Stimulated activated CD8-positive, alpha-beta memory T cell treated with anti-CD3 and anti-CD28 coated beads, Interleukin-7, amount 100 ng/mL, for 1 hour (primary cell): ENCODE measurements at places on chromosomes 2 and 18.

DNA sequence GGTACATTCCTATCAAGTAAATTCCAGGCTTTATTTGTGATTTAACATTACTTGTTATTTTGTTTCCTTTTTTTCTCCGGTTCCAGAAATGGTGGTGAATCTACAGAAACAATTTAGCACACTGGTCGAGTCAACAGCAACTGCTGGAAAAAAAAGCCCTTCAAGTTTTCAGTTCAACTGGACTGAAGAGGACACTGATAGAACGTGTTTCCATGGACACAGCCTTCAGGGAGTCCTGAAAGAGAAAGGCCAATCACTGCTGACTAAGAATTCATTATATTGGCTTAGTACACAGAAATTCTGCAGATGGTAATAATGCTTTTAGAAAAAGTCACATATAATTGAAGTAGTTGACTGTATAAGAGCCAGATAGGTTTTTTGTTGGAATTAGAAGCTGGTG, 32.0 kb upstream of the GRHL1 start:
- DNase-seq: no peak

GRCh38 chr2:203951366-203951902, 14.9 kb downstream of the ICOS start:
- no peak for DNase-seq

GRCh38 chr18:36758623-36759022, 70.2 kb downstream of the TPGS2 start:
- no peak for DNase-seq

DNA sequence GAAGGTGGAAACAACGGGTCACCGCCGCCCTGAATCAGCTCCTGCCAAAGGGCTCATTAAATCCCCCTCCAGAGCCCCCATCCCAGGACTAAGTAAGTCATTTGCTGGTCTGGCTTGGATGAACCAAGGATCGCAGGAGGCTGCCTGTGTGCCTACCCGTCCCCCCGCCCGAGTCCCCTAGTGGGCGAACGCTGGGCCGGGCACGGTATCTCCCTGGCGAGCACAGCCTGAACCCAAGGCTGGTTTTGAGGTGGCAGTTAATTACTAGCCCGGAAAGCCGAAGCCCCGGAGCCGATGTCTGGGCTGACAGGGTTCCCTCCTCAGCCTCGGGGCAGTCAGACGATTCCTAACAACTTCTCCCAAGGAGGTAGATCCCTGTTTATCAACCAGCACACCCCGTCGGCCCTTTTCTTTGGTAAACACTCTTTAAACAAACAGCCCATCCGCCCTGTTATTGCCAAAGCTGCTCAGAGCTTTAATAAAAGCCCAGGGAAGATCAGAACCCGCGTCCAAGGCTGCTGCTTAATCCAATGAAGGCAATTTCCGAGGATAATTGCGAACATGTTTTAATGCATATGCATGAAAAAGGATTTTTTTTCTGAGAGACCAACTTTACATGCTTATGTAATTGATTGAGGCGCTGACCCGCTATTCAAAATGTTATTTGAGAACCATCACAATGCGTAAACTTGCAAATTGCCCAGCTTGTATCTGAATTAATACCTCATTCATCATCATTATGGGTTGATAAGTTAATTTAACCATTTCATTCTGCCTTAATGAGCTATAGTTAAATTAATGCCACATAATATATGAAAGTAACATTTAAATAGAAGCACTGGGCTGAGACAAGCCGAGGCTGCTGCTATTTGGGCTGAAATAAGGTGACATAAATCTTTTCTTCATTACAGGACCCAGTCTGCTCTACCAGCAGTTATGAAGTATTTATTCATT, 10.5 kb downstream of the EVX2 start:
- no peak for DNase-seq

DNA sequence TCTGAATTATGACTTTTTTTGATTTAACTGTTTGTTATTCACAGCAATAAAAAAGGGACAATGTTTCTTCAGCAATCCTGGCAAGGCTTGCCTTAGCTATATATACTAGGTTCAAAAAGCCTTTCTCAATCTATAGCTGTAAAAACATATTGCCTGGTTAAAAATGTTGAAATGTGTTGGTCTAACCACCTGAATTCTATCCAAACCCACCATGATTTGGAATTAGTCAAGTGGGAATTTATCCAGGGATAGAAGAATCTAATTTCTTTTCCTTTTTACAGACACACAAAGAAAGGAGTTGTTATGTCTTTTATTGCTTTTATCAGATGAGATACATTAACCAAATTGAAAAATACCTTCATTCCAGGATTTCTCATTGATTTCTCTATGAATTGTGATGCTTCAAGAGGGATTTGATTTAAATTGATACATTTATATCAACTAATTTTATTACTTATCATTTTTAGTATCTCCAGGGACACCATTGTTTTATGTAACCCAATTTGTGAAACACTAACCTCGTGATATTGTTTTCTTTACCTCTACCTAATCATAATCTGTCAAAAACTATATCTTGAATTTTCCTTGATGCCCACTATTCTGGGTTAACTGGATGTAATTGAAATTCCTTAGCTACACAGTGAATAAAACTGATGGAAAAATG, 88.1 kb downstream of the LRP1B start:
- DNase-seq: no peak

- no peak for DNase-seq
These were observed 45.7 kb downstream of the HDAC4 start for GRCh38 chr2:239355139-239355538.

DNA sequence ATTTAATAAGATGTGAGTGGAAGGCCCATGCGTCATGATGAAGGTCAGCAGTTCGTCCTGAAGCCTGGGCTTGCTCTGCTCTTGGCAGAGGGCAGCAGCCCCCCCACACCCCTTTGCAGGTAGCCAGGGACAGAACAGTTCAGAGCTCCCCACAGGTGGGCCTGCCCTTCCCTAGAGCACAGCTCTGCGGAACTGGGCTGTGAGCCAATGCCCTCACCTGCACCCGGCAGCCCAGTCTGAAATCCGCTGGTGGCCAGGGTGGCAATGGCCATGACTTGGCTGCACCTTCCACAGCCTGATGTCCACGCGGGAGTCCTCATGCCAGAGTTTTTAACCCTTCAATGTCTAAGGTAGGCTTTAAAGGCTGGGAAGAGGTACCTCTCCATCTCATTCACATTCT, 136.7 kb downstream of the ACKR3 start:
- no peak for DNase-seq

DNA sequence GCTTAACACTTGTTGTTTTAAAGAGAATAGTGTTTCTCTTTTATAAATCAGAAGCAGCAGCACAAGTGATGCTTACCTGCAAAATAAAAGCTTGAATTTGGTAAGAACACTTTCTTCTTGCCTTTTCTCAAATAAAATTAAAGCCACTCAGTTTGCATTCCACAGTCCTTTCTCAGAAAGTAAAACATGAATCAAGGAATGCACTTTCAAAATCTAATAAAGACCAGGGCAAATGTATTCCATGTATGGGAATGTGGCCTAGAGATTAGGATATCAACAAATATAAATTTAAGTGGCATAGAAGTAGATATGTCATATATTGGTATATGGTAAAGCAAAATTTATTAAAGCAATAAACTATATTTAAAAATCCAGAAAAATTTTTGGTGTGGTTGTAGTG, 352.8 kb downstream of the THSD7B start:
- DNase-seq: no peak

DNA sequence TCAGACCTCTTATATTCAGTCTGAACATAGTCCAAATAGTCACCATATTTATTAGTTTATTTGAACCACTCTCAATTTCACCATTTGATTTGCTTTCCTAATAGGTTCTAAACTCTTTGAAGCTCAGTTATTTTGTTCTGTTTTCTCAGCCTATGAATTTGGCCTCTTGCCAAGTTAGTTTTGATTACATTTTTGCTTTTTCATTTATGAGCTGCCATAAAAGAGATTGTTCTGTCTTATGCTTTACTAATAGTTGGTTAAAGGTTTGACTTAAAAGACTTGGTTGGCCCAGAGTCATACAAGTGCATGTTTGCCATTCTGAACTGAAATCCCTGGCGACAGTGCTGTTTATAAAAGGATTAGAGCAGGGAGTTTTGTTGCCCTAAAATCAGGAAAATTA, 85.9 kb upstream of the RANBP2 start:
- no peak for DNase-seq

GRCh38 chr18:77666613-77667012, 417.0 kb downstream of the GALR1 start:
- no peak for DNase-seq

- no peak for DNase-seq
These were observed 59.1 kb upstream of the PELI1 start for GRCh38 chr2:64203131-64203857.

- DNase-seq: no peak
These were observed 238.1 kb upstream of the EPHA4 start for GRCh38 chr2:221810245-221810644.
